ENCODE measurements at places on chromosomes 12 and 14.
A peak's percentile ranks its signal among the peaks of the same experiment; 100 is the strongest.

DNA sequence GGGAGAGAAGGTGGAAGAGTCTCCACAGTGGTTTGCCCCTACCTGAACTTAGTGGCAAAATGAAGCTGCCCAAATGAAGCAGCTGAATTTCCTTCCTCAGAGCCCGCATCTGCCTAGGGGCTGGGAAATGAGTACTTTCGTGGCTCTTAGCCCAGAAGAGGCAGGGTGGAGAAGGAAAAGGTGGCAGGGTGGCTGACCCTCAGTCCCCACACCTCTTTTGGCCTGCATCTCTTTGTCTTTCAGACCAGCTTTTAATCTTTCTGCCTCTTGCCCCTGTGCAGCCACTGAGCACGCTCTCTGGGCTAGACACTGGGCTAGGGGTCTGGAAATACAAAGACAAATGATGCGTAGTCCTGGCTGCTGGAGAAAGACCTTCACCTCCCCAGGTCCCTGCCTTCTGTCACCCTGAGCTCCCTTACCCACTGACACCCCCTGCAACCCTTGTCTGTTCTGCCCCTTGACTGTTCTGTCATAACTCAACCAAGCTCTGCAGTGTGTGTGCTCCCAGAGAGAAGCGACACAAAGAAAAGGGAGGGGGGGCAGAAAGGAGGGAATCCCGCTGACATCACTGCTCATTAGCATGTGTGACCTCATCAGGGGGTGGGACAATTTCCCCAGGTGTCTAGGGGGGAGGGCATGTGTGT is 371 bp upstream of the REM2 start:
- no peak overlapping the region for H3K27ac ChIP-seq
- H3K4me1 ChIP-seq = peaks cover 35% of the 10 kb centered on the region
- H3K36me3 ChIP-seq = peaks cover 14% of the 10 kb centered on the region

GRCh38 chr12:86948851-86949250 is 692.7 kb upstream of the MGAT4C start:
- H3K4me3 ChIP-seq = no peak overlapping the region
- no peak for DNase-seq
- no peak overlapping the region for H3K27ac ChIP-seq

- H3K4me3 ChIP-seq = no peak overlapping the region
- H3K4me1 ChIP-seq = no peaks in the 10 kb centered on the region
- H3K36me3 ChIP-seq = no peaks in the 10 kb centered on the region
- H3K27ac ChIP-seq = no peak overlapping the region
Measured at GRCh38 chr14:86838363-86838762, 1154.6 kb downstream of the GALC start.

GRCh38 chr14:49250109-49250508 is 336.1 kb downstream of the RPS29 start:
- H3K27ac ChIP-seq = no peak overlapping the region
- DNase-seq = no peak
- H3K4me1 ChIP-seq = no peaks in the 10 kb centered on the region

DNA sequence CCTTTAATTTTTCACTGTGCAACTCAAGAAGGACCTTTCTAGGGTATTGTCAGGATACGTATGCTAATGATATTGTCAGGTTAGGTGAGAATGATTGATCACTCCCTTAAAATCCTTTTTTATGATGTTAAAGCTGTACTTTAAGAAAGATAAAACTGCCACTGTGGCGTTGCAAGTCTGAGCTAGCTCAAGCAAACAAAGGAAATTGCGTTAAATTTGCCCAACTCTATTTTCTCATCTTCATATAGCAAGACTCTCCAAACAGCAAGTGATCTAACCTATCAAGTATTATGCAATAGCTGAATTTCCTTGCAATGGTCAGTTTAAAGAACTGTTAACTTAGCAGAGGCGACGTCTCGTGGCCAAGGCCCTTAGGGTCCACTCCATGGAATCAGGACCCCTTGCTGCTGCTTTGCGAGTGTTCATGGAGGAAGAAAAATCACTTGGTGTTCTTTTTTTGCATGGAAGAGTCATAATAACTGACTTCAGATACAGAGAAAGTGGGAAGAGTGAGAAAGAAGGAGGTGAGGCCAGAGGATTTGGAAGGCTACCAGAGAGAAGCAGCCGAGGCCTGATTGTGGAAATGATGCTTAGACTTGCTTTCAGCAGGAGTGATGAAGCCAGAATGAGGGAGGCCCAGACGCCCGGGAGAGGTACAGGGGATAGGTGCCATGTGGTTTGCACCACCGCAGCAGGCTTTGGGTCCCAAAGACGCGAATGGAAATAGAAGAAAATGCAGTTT is 2.5 kb downstream of the TRAF3 start:
- DNase-seq = no peak
- H3K4me3 ChIP-seq = peak overlapping the region; percentile 96
- no peaks in the 10 kb centered on the region for H3K27me3 ChIP-seq
- peaks cover 9% of the 10 kb centered on the region for H3K36me3 ChIP-seq
- H3K27ac ChIP-seq = peak overlapping the region; percentile 97

GRCh38 chr12:131050463-131051154 is 96.9 kb downstream of the ADGRD1 start:
- H3K27me3 ChIP-seq = peaks cover 14% of the 10 kb centered on the region
- no peaks in the 10 kb centered on the region for H3K36me3 ChIP-seq
- H3K4me1 ChIP-seq = peaks cover 4% of the 10 kb centered on the region
- DNase-seq = no peak
- H3K27ac ChIP-seq = no peak overlapping the region

DNA sequence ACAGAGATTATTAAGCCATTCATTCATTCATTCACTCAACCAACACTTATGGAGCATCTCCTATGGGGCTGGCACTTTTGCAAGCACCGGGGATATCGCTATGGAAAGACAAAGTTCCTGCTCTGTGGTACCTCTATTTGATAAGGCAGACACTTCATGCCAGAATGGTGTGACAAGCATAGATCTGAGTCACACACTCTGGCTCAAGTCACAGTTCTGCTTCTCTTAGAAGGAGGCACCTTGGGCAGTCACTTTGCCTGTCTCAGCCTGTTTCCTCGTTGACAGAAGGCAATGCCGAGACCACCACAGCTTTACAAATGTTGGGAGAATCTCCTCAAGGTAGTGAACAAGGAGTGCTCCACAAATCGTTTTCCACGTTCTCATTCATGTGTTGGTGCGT is 205.2 kb downstream of the SLC41A2 start:
- H3K27ac ChIP-seq = no peak overlapping the region
- H3K36me3 ChIP-seq = peaks cover 14% of the 10 kb centered on the region
- peaks cover 26% of the 10 kb centered on the region for H3K4me1 ChIP-seq
- H3K4me3 ChIP-seq = no peak overlapping the region
- DNase-seq = no peak

- no peaks in the 10 kb centered on the region for H3K4me1 ChIP-seq
- no peak for DNase-seq
- peaks cover 4% of the 10 kb centered on the region for H3K27me3 ChIP-seq
- H3K27ac ChIP-seq = no peak overlapping the region
- no peak overlapping the region for H3K4me3 ChIP-seq
Measured at GRCh38 chr12:131076296-131076695, 122.6 kb downstream of the ADGRD1 start.

DNA sequence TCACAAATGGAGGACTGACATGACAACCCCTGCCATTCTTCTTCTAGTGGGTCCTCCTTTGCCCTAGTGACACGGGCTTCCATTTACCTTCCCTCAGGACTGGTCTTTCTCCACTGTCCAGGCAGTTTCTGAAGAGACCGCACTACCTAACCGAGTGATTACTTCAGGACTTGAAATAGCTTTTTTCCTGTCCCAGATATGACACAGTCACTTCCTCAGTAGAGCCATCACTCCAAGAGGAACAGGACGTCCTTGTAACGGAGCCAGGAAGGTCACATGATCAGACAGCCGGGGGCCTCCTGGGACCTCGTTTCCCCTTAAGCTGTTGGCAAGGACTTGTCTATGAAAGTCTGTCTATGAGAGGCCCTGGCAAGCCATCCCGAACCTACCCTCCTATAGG is 62.3 kb downstream of the FOS start:
- no peak for DNase-seq
- H3K27ac ChIP-seq = no peak overlapping the region
- H3K27me3 ChIP-seq = peaks cover 3% of the 10 kb centered on the region
- H3K36me3 ChIP-seq = peaks cover 2% of the 10 kb centered on the region
- H3K4me1 ChIP-seq = peaks cover 12% of the 10 kb centered on the region

- H3K4me1 ChIP-seq = peaks cover 7% of the 10 kb centered on the region
- no peaks in the 10 kb centered on the region for H3K27me3 ChIP-seq
- H3K4me3 ChIP-seq = no peak overlapping the region
- no peak for DNase-seq
- H3K36me3 ChIP-seq = peaks cover 8% of the 10 kb centered on the region
Measured at GRCh38 chr12:10968765-10969456, 17.8 kb downstream of the TAS2R50 start.

- peak overlapping the region; percentile 47 for H3K4me3 ChIP-seq
- H3K27ac ChIP-seq = peak overlapping the region; percentile 28
- peaks cover 20% of the 10 kb centered on the region for H3K4me1 ChIP-seq
- H3K27me3 ChIP-seq = peaks cover 30% of the 10 kb centered on the region
- H3K36me3 ChIP-seq = no peaks in the 10 kb centered on the region
- no peak for DNase-seq
Measured at GRCh38 chr14:105195522-105196264, 14.6 kb upstream of the NUDT14 start.

DNA sequence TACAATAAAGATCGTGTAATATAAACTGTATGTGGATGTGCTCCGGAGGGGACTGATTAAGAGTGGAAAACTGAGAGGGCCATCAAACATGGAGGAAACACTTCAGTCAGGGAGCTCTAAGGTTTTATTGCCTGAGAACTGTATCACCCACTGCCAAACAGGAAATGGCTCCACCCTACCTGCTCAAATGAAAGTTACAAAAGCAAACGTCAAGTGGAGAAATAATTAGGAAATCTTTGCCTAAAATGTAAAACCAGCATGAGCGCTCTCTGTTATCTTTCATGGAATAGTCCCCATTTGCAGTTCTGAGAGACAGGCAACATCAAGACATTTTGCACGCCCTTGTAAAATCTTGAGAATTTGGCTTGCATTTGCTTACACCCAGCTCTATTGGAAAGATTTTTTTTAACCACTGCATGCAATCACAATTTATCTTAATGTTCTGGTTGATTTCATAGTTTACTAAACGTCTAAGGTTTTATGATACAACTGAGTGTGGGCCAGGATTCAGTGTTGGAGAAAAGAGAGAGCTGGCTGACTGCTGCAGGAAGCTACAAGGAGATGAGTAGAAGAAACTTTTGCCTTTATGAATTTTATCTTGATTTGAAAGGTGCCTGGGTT is 344.0 kb upstream of the PRICKLE1 start:
- no peaks in the 10 kb centered on the region for H3K4me1 ChIP-seq
- no peaks in the 10 kb centered on the region for H3K27me3 ChIP-seq
- no peak overlapping the region for H3K27ac ChIP-seq
- no peaks in the 10 kb centered on the region for H3K36me3 ChIP-seq

DNA sequence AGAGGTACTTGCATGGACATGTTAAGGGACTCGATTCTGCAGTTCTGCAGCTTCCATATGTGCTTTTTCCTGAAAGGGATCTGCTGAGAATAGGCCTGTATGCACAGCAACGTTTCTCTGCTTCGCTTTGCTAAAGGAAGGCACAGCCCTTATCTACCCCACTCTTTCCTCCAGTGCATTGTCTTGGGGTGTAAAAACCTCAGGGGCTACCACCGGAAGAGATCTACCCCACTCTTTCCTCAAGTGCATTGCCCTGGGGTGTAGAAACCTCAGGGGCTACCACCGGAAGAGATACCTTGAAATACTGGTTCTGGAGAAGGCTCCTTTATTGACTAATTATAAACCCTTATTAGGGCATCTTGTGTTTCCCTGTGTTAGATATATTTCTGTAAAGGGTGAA is 52.9 kb downstream of the SEL1L start:
- no peaks in the 10 kb centered on the region for H3K4me1 ChIP-seq
- DNase-seq = no peak
- H3K4me3 ChIP-seq = no peak overlapping the region
- peaks cover 25% of the 10 kb centered on the region for H3K36me3 ChIP-seq

GRCh38 chr12:7374423-7375144 is 69.4 kb downstream of the CD163L1 start:
- no peak for DNase-seq
- no peaks in the 10 kb centered on the region for H3K4me1 ChIP-seq
- peaks cover 10% of the 10 kb centered on the region for H3K27me3 ChIP-seq
- no peak overlapping the region for H3K4me3 ChIP-seq
- no peak overlapping the region for H3K27ac ChIP-seq

- no peaks in the 10 kb centered on the region for H3K36me3 ChIP-seq
- H3K27me3 ChIP-seq = peaks cover 15% of the 10 kb centered on the region
- H3K4me3 ChIP-seq = no peak overlapping the region
- H3K4me1 ChIP-seq = peaks cover 3% of the 10 kb centered on the region
- DNase-seq = no peak
Measured at GRCh38 chr12:56935752-56936151, 1.5 kb upstream of the SDR9C7 start.

- H3K4me3 ChIP-seq = peak overlapping the region; percentile 88
- H3K36me3 ChIP-seq = peaks cover 1% of the 10 kb centered on the region
- peak overlapping the region; percentile 99 for H3K27ac ChIP-seq
- H3K4me1 ChIP-seq = peaks cover 16% of the 10 kb centered on the region
Measured at GRCh38 chr14:105491366-105491973, 424 bp downstream of the TEDC1 start.

GRCh38 chr12:2801044-2801783 is 6.4 kb downstream of the FKBP4 start:
- peaks cover 31% of the 10 kb centered on the region for H3K36me3 ChIP-seq
- no peaks in the 10 kb centered on the region for H3K27me3 ChIP-seq
- no peak for DNase-seq
- H3K4me1 ChIP-seq = peaks cover 14% of the 10 kb centered on the region
- H3K27ac ChIP-seq = peak overlapping the region; percentile 38
- H3K4me3 ChIP-seq = no peak overlapping the region

GRCh38 chr12:53725824-53726223 is 1.4 kb downstream of the CALCOCO1 start:
- peaks cover 11% of the 10 kb centered on the region for H3K4me1 ChIP-seq
- no peak for DNase-seq
- H3K27ac ChIP-seq = no peak overlapping the region

DNA sequence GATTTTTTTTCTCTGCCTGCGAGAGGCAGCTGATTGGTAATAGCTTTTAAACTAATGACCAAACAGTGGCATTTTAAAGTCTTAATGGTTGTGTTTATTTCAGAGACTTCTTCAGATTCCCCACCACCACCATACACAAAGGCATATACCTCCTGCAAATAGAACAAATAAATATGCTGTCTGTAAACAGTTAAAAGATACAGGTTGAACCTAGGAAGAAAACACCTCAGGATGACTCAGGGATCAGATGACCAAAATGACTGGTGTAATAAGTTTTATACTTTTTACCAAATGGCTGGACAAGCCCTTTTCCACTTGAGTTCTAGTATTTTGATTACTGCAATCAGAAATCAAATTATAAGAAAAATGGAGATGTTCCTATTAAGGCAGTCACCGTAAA is 364.1 kb downstream of the PAWR start:
- DNase-seq = no peak
- H3K27ac ChIP-seq = no peak overlapping the region
- H3K36me3 ChIP-seq = no peaks in the 10 kb centered on the region
- H3K4me1 ChIP-seq = no peaks in the 10 kb centered on the region
- H3K4me3 ChIP-seq = no peak overlapping the region
